ENCODE measurements at places on chromosomes 4 and X.

DNA sequence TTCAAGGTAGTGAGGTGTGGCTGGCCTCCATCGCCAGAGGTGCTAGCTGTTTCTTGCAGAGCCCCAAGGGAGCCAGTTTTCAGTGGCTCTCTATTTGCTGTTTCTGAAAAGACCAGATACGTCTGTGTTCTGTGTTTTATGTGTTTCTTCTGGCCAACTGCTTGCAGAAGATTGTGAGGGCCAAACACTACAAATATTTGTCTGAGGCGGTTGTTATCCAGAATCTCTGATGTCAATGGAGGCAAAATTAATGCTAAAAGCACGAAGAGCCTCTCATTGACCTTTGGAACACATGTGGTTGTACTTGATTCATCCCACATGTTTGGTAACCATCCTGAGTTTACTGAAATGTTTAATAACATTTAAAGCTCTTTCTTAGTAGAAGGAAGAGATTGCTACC, 113.9 kb downstream of the CT47B1 start:
- no peak for DNase-seq

DNA sequence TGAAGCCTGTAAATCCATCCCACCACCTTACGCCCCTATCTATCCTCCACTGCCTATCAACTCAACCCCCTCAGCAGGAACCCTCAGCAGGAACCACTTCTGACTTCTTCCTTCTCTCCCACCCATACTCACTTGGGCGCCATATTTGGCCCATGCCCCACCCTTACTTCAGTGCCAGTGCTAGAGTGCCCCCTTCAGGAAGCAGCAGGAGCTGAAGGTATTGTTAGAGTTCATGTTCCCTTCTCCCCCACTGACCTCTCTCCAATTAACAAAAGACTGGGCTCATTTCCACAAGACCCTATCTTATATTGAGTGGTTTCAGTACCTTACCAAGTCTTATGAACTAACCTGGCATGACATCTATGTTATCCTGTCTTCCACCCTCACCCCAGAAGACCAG, 363.1 kb upstream of the SLIT2 start:
- DNase-seq: peak; percentile 40

- DNase-seq: no peak
Observed at GRCh38 chrX:130444641-130445336, 43.0 kb downstream of the RBMX2 start.

GRCh38 chrX:106177982-106178321, 9.8 kb downstream of the PWWP3B start:
- no peak for DNase-seq

DNA sequence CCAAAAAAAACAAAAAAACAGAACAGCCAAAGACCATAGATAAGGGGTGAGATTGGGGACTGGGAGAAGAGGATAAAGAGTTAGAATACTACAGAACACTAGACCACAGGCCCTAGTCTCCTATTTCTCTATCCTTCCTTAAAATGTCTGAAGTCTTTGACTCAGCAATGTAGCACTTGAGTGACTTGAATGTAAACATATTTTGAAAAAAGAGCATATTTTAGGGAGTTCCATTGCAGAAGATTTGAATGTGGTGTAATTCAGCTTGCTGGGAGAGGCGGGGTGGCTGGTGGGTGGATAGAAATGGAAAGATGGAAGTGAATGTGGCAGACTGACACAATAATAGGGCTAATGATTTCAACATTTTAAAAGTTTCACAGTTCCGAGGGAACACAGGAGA, 144.9 kb downstream of the CHIC2 start:
- no peak for DNase-seq

- no peak for DNase-seq
Observed at GRCh38 chr4:48025005-48025404, 8.4 kb downstream of the NIPAL1 start.

GRCh38 chrX:138858951-138859350, 147.4 kb upstream of the FGF13 start:
- DNase-seq: no peak

GRCh38 chr4:21126014-21126512, 425.8 kb downstream of the PACRGL start:
- DNase-seq: no peak

DNA sequence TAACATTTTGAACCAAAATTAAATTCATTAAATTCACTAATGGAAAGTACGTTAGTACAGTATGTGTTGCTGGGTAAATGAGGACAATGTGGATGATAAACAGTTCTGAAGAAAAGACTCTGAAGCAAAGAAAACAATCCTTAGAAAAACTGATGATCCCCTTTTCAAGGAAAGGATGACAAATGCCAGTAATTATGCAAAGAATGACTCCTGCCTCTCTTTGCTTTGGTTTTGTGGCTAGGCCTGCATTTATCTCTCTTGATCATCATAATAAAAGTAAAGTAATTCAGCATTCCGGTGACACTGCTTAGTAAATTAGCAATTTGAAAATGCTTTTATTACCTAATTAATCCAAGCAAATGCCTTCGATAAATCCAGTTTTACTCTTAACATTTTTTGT, 652.2 kb upstream of the DIPK2B start:
- DNase-seq: no peak

GRCh38 chr4:122863639-122864038, 37.0 kb downstream of the FGF2 start:
- DNase-seq: no peak

DNA sequence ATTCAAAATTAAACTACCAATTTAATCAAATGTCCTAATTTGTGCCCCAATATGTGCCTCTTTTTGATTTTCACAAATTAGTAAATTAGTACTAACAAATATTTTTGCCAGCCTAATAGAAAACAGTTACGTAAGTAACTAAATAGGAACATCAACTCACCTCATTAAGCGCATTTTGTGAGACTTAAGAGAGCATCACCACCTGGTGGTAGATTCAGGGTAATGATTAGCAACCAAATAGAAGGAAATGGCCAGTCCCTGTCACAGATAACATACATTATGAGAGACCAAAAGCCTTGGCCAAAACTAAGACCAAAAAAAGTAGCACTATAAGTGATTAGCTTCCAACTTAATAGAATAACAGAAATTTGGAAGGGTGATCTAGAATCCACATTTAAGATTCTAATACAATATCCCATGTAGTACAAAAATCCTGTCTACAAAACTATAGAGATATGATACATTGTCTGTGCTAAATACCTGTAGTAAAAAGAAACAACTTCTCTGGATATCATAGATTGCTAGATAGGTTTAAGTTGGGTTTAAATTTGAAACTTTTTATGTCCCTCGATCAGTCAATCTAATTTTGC, 46.7 kb downstream of the C4orf46 start:
- no peak for DNase-seq

DNA sequence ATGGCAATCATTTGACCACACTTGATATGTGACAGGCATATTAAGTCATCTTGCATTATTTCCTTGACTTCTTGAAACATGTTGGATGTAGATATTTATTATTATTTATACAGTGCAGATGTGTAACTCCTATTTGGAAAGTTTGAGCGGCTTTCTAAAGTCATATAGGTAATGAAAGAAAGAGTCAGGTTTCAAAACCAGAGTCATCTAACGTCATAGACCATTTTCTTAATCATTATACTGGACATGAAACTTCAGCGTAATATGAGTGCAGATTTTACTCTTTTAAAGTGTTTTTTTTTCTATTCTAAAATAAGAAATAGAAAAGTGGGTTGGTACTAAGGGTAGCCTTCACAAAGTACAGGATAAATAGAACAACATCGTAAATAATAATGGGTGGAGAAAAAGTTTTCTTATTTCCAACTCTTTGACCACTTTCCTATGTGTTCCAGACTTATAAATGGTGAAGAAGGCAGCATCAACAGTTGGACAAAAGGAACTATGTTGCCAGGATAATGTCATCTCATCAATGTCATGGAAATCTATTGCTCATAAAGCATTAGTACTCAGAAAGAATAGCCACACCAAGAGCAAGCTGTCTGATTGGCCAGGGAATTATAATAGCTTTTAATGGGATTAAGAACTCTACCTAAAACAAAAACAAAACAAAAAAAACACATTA, 108.0 kb upstream of the PCDH18 start:
- DNase-seq: no peak

GRCh38 chr4:30002341-30002740, 717.8 kb upstream of the PCDH7 start:
- no peak for DNase-seq

GRCh38 chrX:84876876-84877275, 126.8 kb upstream of the APOOL start:
- no peak for DNase-seq

- DNase-seq: peak; percentile 66
Observed at GRCh38 chr4:57442831-57443291, 332.7 kb upstream of the IGFBP7 start.

DNA sequence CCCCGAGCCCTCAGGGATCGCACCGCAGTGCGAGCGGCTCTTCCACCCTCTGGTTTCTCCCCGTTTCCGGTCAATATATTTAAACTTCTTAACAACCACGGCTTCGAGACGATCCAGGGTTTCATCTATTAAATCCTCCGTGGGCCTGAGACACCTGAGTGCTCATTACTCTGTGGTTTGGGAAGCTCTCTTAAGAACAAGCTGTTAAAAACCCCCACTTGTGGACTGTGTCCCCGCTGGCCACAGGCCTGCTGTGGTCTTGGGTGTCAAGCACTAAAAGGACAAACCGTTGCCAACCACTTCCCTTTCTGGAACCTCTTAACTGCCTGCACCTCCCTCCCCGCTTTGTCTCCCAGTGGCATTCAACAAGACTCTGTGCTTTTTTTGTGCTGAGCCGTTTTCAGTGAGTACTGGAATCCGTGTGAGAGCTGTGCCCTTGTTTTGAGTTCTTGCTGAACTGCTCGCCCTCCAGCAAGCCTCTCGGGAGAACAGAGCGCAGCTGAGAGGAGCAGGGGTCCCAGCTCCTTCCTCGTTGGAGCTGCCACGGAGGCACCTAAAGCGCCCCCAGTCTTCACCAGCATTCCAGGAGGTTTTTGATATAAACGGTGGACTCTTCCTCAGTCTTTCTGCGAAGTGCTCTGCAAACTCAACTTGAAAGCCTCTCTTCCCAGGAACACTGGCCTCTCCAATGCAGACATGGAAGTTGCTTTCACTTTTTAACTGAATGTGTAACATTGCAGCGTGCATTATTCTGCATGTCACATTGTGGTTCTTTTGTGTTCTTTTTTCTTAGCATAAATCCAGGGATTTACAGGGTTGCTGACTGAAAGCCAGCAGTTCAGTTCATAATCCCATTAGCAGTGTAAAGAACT, 691 bp upstream of the IGFBP7 start:
- DNase-seq: peak; percentile 22

DNA sequence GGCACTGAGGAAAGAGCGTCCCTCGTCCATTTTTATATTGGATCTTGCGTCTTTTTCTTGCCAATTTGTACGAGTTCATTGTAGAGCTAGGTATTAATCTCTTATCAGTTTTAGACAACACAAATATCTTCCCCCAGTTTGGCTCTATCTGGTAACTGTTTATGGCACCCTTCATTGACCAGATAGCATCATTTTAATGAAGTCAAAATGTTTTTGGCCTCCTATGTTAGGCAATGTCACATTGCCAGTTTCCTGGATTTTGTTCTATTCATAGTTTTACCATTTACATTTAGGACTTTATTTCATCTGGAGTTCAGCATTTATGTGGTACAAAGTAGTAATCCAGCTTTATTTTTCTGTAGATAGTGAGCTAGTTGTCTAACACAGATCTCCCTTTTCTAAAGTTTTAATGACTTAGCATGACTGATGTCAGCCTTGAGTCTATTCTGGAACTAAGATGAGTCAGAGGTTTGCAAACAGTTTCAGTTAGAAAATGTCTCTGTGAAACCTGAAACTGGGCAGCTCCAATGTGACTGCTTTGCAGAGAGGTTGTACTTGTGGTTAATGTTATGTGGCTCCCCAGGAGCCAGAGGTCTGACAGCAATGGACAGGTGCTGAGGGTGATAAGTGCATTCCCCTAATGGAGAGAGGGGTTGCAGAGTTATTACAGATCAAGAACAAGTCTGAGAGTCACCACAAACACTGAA, 5.3 kb upstream of the STBD1 start:
- DNase-seq: no peak

DNA sequence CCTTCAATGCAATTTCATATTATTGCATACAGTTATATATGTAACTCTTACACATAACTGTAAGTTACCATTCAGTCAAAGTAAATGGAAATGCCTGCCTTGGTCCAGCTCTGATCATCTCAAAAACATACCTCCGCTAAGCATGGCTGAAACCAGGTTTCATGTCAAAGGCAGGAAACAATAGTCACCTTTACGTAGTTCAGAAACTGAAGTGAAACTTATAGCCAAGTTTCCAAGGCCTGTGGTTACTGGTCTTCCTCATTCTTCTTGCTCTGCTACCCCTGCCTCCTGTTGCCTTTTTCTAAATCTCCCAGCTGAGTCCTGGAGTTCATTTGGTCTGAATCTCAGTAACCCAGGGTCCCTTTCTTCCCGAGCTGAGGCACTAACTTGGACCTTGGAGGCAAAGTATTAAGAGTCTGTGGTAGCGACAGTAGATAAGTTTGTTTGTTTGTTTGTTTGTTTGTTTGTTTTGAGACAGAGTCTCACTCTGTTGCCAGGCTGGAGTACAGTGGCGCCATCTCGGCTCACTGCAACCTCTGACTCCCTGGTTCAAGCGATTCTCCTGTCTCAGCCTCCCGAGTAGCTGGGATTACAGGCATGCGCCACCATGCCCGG, 30.8 kb downstream of the DAPP1 start:
- no peak for DNase-seq

DNA sequence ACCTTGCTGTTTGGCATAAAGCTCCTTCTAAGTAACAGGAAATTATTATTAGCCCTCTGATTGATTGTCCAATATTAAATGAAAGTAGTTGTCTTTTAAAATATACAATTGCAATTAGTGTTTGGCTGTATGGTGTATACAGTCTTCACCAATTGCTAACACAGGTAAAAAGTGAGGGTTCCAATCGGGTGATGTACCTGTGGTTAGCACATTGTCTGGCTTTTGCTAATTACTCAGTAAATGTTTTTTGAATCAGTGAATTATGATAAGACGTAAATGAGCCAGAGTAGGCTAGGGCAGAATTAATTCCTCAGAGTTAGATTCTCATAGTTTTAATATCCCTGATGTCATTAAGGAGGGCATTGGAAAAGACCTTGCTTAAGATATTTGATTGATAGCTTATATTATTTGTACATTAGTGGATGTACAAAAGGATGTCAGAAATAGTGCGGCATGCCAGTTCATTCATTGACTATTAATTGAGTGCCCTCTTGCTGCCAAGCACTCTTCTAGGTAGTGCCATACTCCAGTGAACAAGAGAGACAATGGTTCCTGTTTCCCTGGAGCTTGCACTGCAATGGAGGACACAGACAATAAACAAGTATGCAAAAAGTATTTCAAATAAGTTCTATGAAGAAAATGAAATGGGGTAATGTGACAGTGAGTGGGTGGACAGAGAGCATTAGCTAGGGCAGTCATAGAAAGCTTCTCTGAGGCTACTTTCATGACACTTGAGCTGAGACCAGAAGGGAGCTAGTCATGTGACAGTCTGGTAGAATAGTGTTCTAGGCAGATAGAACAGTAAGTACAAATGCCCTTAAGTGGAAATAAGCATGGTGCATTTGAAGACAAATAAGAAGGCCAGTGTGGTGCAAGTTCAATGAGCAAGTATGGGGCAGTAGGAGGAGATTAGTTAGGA, 205.9 kb upstream of the CASK start:
- DNase-seq: no peak

Data from WERI-Rb-1 (cell line).